ENCODE measurements at places on chromosomes 2 and 18.

GRCh38 chr18:22609642-22610041 is 191.9 kb upstream of the CTAGE1 start:
- no peak for DNase-seq

DNA sequence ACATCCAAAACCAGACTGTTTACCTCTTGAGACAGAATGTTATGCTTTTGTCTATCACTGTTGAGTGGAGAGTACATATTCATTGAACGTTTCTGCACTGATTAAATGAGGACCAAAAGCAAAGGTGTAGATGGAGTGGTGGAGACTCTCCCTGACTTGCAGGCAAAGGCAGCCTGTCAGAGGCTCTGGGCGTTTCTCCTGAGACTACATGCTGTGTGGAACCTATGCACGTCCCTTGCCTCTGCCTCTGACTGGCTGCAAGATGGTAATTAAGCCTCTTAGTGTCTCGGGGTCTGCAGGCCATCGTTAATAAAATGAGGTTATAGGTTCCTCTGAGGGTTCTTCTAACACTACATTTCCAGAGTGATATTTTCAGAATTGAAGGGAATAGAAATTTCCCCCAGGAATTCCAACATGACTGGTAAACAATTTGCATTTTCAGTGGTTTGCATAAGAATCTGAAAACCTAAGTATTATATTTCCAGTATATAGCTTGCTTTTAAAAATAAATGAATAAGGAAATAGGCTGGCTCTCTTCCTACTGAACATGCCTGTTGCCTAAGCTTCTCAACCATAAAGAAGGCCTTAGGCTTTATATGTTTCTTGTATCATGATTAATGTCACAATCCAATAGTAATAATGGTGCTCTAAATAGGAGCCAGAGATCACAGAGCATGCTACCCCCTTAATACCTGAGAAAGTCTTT is 107.4 kb downstream of the FTCDNL1 start:
- no peak for DNase-seq

- DNase-seq = no peak
Observed at GRCh38 chr2:111982822-111983221, 72.2 kb upstream of the TMEM87B start.

DNA sequence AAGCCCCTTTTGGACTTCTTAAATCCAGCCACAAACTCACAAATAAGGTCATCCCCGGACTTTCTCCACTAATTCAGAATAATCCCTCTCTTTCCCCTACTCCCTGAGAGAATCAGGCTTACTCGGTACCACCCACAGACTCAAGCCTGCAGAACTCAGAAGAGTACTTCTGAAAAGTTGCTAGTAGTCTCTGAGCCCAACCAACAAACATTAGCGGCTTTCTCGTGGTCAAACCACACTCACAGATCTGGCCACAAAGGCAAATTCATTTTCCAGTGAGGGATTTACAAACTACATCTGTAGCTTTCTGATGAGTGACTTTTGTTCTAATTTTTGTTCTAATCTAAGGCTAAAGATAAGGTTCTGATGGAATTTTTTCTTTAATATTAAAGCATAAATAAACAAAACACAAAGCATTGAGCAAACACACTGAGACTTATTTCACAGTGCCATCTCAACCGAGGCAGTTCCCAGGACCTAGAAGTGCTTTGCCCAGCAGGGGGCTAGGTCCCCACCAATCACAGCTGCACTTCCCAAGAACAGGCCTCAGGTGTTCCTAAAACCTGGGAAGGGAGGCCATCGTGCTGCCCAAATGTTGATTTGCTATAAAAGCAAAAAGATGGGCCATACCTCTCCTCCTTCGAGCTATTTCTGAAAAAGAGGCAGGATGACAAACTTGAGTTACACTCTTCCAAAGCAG is 110.7 kb downstream of the COLEC12 start:
- no peak for DNase-seq

DNA sequence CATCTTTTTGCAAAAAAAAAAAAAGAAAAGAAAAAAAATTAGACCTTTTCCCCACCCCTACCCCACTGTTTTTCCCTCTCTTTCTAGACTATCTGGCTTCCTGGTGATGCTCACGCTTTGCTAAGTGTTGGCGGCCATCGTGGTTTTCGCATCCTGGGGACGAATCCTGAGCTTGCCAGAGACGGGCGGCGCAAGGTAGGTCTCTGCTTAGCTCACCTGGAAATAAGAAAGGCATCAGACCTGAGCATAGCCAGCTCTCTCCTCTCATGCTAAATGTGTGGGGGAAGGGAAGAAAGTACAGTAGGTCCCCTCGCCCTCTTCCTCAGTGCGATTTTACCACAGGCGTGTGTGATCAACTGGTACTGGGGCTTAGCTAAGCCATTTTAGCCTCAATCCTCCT is 90.5 kb downstream of the KLHL29 start:
- no peak for DNase-seq

Data from kidney epithelial cell (primary cell).